Astrocyte of the cerebellum (primary cell): ENCODE measurements at places on chromosomes 4 and X.
A peak's percentile ranks its signal among the peaks of the same experiment; 100 is the strongest.

DNA sequence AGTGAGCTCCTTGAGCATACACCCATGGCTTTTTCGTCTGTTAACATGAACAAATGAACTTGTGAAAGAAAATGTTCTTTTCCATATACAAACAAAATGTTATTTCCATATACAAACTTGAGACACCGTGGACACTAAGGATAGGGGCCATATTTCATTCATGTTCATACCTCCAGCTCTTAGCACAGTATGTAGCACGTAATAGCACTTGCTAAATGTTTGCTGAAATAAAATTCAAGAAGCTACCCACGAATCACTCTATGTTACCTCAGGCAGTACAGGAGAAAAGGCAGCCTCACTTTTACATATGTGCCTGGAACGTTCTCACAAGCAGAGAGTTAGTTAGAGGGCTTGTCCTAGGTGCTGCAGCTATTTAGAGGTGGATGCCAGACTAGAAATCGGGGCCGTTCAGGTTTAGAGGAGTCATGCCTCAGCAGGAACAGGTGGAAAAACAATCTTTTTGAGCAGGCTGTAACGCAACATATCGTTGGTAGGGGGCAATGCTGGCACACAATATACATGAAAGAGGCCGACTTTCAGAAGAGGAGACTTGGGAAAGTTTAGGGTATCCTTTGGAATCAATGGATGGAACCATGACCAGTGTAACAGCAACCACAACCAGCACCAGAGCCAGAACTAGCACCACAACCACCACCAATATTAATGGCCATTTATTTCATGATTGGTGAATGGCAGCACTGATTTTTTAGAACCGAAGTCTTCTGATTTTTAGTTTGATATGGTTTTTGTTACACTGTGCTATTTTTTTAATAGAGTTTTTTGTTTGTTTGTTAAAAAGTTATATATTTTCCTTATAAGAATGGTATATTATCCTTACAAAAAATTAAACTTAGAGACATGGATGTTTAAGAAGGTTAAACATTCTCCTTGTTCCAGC lies 14.8 kb upstream of the PAQR3 start:
- DNase-seq = no peak

GRCh38 chr4:1985780-1986577 lies 22.8 kb downstream of the NELFA start:
- DNase-seq = no peak

DNA sequence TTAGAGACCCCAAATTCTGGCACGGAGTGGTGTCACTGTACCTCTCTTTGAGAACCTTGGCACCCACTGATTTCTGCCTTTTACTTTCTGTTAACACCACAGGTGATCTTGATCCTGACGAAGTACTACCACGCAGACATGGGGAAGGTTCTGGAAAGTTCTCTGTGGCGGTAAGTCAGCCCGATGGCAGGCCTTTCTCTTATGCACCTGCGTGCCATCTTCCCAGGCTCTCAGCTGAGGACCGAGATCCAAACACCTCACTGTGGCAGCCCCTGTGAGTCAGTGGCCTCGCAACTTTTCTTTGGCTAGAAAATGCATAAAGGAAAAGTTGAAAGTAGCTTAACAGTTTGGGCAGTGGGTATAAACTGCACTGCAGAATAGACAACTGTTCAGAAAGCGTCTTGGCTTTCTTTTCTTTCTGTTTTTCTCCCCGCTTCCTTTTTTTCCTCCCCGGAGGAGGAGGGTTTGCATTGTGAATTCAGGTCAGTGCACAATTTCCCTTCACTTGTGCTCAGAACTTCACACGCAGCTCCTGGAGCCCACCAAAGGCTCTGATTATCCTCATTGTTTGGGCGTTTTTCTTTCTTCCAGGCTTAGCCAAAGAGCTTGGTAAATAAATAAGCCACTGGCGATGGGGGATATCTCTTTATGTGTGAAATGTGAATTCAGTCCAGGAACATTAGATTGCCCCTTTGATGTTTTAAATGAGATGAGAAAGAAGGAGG lies 38.4 kb downstream of the PSAPL1 start:
- DNase-seq = no peak

GRCh38 chr4:152663203-152664066 lies 16.4 kb downstream of the TMEM154 start:
- no peak for DNase-seq

- DNase-seq = no peak
Measured at GRCh38 chrX:132837967-132838366, 120.5 kb downstream of the HS6ST2 start.

- DNase-seq = peak; percentile 18
Measured at GRCh38 chr4:182369211-182369610, 126.0 kb downstream of the TENM3 start.

GRCh38 chr4:80713409-80713808 lies 317.1 kb upstream of the BMP3 start:
- no peak for DNase-seq

DNA sequence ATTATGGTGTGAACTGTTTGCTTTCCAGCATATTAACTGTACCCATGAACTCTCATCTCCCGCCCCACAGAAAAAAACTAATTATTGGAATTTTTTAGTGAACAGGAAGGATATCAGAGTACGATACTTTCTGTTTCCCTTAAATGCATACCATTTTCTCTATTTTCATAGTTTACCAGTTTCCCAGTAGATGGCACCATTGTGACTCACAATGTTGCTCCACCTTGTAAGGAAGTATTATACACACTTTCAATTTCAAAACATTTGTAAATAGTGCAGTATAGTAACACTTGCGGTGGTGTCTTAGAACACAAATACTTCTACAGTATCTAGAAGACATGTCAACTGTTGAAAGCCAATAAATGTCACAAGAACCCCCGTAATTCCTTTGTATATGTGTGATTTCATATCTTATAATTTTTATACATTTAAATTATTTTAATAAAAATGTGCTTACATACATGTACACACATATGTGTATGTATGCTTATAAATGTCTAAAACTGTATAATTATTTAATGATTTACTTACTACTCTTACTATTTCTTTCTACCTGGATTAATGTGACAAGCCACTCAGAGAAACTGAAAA lies 167.3 kb downstream of the SLIT2 start:
- peak; percentile 49 for DNase-seq

DNA sequence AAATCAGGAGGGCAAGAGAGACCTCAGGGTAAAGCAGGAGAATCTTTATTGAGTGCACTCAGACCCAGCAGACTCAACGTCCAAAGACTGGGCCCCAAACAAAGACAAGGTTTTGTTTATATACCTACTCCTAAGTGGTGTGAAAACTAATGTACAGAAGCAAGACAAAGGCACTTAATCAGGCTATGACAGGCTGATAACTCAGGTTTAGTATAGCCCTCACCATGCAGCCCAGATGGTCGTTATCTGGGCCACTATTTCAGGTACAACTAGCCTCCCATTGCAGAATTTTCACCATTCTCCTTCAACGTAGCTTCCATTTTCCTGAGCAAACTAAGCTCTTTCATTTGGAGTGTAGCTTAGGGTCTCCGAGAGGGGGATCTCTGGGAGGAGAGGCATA lies 36.9 kb downstream of the SULT1E1 start:
- no peak for DNase-seq

DNA sequence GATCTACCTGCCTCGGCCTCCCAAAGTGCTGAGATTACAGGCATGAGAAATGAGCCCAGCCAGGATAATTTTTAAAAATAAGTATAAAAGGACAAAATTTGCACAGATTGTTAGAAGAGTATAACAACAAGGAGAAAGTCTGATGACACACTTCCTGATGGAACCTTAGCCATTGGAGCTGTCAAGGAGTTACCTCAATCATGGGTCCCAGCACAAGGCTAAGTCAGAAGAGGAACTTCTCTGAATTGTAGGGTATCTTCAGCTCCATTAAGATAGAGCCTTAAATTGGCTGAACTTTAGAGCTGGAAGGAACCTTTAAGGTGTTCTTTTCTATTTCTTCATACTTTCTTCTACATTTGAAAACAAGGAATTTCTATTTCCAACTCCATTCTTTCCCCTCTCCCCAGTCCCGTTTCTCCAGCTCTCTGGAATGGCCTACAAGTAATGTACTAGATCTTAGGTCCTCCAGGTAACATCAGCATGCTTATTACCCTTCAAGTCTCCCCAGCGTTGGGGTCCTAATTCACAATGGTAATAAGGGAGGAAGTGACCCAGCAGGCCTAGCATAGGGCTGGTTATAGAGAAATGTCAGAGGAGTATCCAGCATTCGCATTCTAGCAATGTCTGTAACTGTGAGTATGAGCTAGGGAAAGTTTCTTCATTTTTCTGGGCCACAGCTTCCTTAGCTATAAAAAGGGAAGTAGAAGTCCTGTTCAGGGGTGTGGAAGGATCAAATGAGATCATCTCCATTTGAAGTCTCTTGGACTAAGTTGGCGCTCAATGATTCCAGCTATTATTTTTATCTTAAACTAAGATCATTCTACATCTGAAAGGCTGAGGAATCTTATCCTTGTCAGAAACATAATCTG lies 18.5 kb upstream of the RBPJ start:
- DNase-seq = no peak

DNA sequence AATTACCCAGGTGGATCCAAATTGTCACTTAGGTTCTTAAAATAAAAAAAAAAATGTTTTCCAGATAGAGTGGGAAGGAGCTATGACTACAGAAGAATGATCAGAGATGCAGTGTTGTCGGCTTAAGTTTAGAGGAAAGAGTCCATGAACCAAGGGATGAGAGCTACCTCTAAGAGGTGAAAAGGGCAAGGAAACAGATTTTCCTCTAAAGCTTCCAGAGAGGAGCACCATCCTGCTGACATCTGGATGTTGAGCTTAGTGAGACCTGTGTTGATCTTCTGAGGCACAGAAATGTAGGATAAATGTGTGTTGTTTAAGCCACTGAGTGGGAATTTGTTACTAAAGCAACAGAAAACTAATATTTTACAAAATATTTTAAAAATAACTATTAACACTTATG lies 498.7 kb downstream of the SPOCK3 start:
- DNase-seq = no peak

DNA sequence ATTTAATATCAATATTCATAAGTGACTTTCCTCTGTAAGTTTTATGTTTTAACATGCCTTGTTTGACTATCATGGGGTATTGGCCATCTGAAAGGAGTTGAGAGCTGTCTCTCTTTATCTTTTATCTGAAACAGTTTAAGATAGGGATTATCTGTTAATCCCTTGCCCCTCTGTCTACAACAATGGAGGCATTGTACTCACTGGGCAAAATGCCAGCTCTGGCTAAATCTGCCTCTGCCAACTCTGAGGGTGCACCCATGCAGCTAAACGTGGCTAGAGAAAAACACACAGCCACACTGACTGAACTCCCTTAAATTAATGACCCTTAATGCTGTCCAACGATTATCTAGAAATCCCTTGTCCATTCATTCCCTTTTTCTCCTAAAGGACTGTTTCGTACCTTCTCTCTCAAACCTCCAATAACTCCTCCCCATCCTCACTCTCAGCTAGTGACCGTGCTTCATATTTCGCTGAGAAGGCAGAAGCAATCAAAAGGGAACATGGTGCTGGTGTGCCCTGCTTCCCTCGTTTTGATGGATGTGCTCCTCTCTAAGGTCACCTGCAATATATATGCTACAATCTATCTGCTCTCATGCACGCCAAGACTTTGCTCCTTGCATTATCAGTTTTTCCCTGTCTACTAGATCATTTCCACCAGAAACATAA lies 10.3 kb downstream of the PHKA2 start:
- no peak for DNase-seq

DNA sequence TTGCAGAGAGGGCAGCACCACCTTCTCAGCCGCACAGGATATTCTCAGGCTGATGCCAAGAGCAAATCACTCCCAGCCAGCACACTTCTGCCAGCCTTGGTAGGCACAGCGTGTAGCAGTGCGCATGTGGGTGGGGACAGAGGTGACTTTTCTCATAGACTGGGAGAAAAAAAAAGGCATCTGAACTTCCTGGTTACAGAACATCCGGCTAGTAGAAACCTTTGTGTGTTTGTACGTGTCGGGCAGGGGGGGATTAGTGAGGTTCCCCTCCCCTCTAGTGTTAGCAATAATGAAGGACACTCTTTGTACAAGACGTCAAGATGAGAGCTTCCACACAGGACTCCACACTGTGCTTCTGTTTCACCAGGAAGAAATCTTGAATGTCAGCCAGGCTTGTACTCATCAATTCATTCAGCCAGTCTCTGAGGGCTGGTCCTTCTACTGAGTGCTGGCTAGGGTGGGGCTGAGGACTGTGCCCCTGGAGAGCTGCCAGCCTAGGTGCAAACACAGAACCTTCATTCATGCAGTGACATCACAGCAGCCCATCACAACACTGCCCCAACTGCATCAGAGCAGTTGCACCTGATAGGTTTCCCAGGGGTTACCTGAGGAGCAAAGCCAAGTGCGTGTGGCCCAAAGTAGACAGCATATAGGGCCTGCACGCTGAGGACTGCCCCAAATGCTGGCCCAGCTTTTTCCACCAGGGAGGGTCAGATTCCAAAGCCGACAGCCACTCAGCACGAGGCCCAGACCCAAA lies 34.7 kb downstream of the SLC25A5 start:
- DNase-seq = no peak

DNA sequence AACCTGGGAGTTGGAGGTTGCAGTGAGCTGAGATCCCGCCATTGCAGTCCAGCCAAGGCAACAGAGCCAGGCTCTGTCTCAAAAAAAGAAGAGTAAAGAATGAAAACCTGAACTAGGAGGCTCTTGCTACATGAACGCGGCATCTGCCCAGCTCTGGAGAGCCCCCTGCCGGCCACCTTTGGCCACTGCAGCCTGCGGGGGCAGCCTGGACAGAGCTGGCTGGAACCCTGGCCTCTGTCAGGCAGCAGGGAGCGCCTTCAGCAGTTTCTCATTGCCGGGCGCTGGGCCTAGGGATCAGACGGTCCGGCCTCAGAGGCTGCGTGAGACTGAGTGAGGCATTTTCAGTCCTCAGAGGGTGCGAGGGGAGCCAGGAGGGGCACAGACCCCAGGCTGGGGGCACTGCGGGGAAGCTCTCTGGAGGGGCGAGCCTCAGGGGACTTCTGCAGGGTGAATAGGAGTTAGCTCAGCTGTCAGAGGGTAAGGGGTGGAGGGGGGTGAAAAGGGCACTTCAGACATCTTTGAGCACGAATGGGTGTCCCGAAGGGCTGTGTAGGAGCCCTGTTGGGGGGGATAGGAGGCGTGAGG lies 17.5 kb downstream of the DOK7 start:
- DNase-seq = peak; percentile 46

- no peak for DNase-seq
Measured at GRCh38 chrX:128975745-128976144, 547.5 kb downstream of the SMARCA1 start.

DNA sequence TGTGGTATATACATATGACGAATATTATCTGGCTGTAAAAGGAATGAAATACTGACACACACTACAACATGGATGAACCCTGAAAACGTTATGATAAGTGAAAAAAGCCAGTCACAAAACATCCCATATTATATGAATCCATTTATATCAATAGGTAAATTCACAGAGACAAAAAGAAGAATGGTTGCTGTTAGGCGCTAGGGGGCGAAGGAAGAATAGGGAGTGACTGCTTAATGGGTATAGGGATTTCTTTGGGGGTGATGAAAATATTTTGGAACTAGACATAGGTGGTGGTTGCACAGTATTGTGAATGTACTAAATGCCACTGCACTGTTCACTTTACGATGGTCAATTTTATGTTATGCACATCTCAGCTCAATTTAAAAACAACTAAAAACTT lies 96.4 kb upstream of the EGFL6 start:
- DNase-seq = no peak

GRCh38 chr4:2390784-2391421 lies 27.5 kb downstream of the ZFYVE28 start:
- no peak for DNase-seq
